NCI-H187 treated with DMSO at 0.1 percent for 48 hours (cell line): ENCODE measurements at places on chromosomes 13 and 19.

DNA sequence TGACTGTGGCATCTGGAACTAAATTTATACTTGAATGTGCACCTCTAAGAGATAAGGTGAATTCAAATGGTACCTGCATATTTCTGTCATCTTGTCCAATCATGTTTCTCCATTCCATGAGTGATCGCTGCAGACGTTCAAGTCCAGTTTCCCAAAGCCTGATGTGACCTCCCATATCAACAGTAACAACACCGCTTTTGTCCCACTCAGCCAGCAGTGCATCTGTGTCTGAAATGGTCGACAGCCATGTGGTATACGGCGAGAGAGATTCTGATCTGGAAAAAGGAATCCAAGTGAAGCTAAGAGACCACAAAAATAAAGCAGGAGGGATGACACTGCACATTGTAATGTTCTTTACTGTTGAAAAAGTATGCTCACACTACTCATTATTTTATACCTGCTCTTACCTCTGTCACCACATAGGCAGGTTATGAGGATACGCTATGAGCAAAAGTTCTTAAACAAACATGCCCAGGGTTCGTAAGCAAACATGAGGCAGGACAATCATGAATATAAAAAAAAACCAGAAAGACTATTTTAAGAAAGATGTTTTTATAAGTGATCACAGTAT is 213.6 kb downstream of the RGCC start:
- DNase-seq = no peak

DNA sequence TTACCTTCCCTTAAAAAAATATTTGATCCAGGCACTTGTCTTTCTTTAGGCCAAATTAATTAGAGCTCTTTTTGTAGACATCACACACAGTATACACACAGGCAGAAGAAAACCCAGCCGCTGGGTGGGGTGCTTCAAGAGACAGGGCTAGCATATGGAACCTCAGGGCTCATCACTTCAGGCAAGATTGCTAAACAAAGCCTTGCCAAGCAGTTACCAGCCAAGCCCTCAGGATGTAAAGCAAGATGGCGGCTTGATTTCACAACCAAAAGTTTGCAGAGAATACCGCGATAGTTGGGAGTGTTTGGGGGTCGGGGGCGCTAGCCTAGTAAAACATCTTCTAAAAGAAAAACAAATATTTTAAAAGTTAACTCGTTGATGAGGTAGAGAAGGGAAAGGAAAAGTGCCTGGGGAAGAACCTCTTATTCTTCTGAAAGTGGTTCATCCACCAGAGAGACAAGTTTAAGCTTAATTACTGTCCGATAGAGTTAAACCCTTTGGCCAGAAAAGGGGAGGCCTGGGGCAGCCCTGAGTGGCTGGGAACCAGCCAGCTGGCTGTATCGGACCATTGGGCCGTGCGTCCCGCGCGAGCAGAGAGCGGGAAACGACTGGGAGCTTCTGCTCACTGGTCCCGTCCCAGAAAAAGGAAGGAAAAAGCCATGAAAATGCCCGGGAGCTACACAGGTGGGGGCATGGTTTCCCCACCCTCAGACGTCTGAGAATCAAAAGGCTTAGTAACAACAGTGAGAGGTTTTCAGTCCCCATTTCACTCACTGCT is 254.9 kb upstream of the PCDH20 start:
- DNase-seq = no peak

DNA sequence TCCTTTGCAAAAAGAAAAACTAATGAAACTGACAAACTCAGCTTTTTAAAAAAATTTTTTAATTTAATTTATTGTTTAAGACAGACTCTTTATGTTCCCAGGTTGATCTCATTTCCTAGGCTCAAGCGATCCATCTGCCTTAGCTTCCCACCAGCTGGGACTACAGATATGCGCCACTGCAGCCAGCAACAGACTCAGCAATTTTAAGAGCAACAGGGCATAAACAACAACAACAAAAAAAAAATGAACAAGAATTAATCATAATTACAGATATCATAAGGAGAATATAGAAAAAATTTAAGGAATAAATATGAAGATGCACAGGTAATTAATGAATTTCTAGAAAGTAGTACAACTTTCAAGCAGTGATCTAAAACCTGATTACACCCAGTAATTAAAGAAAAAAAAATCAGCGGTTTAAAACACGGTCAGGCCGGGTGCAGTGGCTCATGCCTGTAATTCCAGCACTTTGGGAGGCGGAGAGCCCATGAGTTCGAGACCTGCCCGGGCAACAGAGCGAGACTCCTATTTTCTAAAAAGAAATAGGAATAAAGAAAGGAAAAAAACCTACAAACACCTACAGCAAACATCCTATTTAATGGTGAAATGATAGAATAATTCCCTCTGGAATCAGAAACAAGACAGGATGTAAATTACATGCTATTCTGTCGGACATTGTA is 1.4 kb downstream of the ZNF699 start:
- DNase-seq = no peak

GRCh38 chr13:113637262-113638160 is 20.5 kb downstream of the ATP4B start:
- DNase-seq = no peak

GRCh38 chr19:45595814-45596213 is 6.2 kb downstream of the GPR4 start:
- DNase-seq = no peak

GRCh38 chr19:4742723-4743646 is 19.3 kb upstream of the DPP9 start:
- DNase-seq = peak; percentile 93
